ENCODE measurements at places on chromosomes 2 and 18.

DNA sequence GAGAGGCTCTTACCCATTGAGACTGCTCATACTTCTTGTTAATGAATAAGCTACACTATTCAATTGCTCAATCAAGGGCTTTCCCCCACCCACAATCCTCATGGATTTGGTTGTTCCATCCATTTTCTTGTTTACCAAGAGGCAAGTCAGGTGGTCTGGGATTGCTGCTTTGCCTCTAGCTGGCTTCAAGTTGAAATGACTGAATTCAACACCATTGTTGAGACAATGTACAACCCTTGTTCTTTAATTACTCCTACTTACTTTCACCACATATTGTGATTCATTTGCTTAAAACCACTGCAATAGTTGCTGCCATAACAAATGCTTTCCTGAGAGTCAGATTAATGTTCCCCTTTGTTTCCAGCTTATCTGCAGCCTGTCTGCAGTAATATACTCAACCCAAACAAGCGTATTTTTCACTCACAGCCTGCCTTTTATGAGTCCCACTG lies 532.2 kb downstream of the RIT2 start:
- no peak for DNase-seq

DNA sequence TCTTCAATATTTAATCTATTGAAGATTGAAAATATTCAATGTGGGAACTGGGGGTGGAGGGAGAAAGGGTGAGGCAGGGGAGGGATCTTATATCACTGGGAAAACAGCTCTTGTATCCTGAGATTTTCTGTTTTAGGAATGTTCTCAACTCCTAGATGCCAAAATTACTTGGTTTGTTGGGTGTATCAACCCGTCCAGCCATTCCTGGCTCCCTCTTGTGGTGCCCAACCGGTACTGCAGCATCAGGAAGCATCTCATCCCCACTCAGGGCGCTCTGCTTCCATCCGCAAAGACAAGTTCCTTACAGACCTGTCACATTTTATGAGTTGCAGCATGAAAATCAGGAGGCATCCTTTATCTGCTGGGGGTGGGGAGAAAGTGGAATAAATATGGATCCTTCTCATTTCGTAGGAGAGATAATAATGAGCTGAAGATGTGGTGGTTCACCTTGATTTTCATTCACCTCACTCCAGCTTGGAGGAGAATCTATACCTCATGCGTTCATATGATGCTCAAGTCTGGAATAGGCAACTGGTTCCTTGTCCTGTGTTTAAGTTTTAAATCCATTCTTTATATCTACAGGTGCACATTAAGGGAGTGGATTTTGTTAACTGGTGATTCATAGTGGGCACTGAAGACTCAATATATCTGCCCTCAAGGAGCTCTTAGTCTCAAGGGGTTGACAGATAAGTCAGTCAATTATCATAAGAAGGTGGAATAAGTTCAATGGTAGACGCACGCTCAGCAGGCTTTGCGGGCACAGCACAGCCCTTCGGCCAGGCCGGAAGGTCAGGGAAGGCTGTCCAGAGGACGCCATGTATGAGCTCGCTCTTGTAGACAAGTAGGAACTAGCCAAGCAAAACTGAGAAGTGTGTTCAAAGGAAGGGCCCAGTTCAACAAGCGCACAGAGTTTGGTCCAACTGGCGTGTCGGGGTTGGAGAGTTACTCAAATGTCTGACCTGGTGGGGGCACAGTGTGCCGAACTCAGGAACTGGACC lies 127.3 kb downstream of the RNF144A start:
- DNase-seq = no peak

DNA sequence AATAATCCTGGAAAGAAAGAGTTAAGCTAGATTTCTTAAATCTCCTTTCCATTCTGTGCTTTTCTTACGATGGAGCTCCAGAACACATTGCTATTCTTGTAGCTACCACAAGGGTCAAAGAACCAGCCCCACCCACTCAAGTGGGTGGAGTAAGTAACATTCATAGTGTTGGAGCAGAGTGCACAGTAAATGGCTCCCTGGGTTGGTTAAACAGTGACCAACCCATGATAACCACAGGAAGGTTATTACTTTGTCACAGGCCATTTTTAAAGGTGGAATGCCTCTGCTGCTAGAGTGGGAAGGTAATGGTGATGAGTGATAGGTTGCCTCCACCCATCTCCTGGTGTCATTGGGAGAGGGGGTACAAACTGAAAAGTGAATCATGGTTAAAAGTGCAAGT lies 13.9 kb downstream of the ARPC2 start:
- DNase-seq = no peak

DNA sequence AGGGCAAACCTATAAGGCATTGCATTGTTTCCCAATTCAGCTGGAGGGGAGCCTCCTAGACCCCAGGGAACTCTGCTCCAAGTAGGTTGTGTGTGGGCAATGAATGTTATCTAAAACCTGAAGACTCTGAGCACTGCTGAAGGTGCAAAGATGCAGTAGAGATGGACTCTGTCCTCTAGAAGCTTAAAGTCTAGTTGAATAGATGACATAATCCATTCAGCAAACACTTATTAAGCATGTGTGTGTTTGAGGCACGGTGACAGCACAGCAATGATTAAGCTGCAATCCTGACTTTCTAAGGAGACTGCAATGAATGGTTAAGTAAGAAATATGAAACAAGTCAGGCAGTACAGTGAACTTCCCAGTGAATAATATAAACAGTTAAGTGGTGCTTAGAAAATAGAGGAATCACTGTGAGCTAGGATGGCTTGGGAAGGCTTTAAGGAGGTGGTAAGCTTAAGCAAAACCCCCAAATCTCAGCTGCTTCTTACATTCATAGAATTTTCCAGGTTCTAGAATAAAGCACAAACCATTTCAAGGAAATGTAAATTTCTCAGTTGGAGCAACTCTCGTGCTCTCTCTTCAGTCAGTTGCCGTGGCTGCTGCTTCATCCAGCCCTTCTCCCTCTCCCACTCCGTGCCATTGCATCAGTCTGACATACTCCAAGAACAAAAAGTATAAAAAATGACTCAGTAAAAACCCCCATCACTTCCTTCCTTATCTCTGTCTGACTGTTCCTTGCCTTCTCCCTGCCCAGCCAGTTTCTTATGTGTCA lies 19.1 kb downstream of the MXD1 start:
- no peak for DNase-seq

DNA sequence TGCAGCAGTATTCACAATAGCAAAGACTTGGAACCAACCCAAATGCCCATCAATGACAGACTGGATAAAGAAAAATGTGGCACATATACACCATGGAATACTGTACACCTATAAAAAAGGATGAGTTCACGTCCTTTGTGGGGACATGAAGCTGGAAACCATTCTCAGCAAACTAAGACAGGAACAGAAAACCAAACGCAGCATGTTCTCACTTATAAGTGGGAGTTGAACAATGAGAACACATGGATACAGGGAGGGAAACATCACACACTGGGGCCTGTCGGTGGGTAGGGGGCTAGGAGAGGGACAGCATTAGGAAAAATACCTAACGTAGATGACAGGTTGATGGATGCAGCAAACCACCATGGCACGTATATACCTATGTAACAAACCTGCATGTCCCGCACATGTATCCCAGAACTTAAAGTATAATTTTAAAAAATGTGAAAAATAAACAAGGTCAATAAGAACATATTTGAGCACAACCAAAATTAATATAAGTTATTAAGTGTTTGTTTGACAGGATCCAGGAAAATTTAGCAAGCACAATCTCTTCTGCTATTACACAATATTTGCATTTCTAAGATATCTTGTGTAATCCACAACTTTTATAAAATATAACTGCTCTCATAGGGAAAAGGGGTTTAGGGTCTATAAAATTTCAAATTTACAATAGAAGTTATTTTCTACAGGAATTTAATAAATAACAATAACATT lies 22.9 kb downstream of the CCBE1 start:
- no peak for DNase-seq

DNA sequence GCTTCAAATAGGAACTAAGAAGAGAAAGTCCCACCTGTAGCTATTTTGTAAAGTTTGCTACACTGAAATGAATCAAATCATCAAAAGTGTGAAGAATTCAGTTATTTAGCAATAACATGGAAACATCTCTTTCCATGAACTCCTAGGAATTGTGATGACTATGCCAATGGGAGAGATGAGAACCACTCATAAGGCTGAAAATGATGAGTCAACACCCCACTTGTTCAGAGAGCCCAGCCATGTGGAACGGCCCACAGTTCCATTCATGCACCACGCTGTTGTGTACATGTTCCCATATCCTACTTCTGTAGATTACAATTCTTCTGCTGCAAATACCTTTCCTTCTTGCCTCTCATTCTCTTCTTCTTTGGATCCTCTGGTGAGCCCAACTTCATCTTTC lies 645.5 kb upstream of the ID2 start:
- DNase-seq = no peak
